ENCODE measurements at places on chromosomes 7 and 10.

- DNase-seq = no peak
These were observed 36.0 kb upstream of the PRR15 start for GRCh38 chr7:29527505-29528108.

DNA sequence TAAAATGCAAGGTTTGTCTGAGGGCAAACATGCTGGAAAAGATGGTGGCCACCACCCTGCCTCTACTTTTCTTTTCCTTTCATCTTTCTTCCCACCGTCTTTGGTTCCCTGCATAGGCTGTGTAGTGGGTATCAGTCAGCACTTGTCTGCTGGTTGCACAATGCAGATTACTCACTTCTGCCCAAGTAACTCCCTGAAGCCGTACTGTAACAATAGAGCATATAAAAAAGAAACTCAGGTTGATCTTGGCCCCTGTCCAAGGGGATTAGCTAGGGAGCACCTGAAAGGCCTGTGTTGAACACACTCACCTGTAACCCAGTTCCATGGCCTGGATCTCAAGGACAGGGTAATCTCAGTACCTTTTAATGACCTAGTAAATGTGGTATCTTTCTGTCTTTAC is 533.0 kb upstream of the GALNT17 start:
- DNase-seq = no peak

- no peak for DNase-seq
These were observed 21.7 kb upstream of the PHYH start for GRCh38 chr10:13321576-13321975.

- no peak for DNase-seq
These were observed 14.8 kb downstream of the GRIFIN start for GRCh38 chr7:2461268-2462026.

- DNase-seq = no peak
These were observed 626.1 kb upstream of the GALNT17 start for GRCh38 chr7:70505886-70506285.

DNA sequence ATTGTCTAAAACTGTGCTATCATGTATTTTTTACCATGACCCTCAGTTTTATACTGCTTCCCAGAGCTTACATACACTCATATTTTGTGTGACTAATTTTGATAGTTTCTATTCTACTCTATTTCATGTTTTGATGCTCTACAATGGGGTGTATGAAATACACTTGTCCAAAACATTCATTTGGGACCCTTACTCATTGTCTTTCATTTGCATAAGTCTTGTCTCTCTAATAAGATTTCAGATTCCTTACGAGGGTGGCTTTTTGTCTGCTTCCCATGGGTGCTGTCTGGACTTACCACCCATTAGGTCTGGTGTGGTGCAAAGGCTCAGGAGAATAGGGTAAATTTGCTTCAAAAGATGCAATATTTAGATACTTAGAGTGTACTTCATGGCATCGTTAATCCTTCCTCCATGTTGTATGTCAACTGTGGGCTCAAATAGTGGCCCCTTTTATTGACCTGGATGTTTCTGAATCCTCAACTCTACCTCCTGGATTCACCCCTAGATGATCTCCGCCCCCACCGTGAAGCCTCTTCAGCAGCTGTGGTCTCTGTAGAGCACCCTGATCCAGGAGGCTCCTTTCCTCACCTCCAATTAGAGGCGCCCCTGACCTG is 3.6 kb upstream of the GIMAP5 start:
- no peak for DNase-seq

GRCh38 chr10:130378556-130379400 is 242.6 kb downstream of the GLRX3 start:
- no peak for DNase-seq

DNA sequence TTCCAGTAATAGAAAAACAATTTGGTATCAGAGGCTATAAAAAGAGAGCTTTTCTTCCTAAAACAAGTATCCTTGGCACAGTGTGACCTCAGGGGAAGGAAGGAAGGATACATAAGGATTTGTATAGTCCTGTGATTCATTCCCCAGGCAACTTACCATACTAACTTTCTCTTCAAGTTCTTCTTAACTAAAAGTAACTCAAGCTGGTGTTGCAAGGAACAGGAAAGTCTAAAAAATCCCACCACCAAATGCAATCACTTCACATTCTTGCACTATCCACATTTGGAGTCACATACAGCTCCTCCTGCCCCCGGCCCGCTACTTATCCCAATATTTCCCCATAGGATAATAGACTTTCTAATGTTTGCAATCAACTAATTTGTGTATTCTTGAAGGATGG is 84.8 kb downstream of the PRKAG2 start:
- DNase-seq = no peak

DNA sequence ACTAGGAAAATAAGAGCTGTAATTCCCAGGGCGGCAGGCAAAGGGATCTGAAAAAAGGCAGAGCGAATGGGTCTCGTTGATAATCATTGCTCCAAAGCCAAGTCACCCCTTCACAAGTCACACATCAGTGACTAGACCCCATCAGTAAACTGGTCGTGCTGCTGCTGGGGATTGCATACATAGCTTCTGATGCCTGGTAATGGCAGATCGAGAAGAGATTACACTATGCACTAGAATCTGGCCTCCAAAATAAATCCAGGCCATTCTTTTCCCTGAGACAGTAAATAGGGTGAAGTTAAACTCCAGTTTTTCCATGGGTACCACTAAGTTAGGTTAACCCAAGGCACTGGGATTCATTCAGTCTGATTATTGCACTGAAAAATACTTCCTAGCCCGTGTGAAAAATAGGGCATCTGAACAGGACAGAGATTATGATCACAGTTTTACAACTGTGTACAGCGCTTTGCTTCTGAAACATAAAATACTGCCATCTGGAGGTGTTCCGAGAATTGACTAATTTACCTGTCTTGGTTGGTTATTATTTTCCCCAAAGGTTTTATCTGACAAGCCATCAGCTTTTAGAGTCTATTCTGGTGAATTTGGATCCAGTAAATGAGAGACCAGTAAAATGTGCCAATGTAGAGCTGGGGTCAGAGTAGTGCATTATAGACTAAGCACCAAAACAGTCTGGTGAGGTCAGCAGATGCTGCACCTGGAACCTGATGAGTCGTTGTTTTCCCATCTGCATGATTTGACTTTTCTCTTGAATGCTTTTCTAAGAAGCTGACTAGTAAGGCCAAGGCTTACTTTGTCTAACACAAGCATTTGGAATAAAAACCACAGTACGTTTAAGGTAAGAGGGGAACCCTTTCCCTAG is 82.9 kb upstream of the AFAP1L2 start:
- DNase-seq = no peak

DNA sequence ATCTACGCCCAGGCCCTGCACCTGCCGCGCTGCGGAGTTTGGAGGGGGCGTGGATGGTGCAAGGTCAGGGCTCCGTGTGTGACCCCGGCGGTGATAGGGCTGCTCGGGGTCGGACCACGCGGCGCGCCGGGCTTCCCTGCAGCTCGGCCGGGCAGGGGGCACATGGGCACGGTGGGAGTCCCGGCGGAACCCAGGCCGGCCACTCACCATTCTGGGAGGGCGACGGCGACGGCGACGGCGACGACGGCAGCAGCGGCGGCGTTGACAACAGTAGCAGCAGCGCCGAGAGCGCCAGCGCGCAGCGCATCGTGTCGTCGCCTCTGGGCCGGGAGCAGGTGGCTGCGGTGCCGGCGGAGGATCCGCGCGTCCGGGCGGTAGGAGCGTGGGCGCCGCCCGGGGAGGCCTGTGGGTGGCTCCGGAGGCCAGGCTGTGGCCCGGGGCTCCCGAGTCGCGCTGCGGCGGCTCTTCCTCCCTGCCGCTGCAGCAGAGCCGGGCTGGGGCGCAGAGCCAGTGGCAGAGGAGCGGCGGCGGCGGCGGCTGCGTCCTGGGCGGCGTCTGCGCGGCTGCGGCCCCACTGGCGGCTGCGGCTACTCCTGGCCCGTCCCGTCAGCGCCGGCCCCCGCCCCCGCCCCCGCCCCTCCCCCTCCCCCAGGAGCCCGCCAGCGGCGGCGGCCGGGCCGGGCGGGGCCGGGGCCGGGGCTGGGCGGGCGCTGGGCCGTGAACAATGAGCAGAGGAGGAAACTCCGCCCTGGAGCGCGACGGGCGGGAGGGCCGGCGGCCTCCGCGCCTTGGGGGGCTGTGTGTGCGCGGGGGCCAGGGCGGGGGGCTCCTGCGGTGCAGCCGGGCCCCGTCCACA is at the start of gene PODXL:
Gene PODXL, minus strand, starts transcription at position 576 of the 856 bp plus-strand sequence. Its CDS starts 269 bp downstream, at position 307.
- DNase-seq = peak; percentile 22

GRCh38 chr10:70659306-70659705 is 13.0 kb upstream of the ADAMTS14 start:
- DNase-seq = no peak

GRCh38 chr7:113142385-113143119 is 24.2 kb upstream of the SMIM30 start:
- DNase-seq = no peak

GRCh38 chr10:55786461-55787050 is 574.5 kb downstream of the ZWINT start:
- DNase-seq = no peak

DNA sequence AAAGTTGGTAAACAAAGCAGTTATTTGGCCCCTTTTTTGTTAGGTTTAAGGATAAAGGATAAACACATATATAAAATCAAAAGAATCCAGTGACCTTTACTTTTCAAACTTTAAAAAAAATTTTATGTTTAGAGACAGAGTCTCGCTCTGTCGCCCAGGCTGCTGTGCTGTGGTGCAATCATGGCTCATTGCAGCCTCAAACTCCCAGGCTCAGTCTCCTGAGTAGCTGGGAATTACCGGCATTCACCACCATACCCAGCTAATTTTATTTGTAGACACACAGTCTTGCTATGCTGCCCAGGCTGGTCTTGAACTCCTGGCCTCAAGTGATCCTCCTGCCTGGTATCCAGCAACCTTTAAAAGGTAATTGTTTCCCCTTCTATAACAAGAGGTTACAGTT is 31.3 kb downstream of the GNA12 start:
- DNase-seq = no peak

- no peak for DNase-seq
These were observed 166.7 kb downstream of the DNAJB9 start for GRCh38 chr7:108736221-108736891.

DNA sequence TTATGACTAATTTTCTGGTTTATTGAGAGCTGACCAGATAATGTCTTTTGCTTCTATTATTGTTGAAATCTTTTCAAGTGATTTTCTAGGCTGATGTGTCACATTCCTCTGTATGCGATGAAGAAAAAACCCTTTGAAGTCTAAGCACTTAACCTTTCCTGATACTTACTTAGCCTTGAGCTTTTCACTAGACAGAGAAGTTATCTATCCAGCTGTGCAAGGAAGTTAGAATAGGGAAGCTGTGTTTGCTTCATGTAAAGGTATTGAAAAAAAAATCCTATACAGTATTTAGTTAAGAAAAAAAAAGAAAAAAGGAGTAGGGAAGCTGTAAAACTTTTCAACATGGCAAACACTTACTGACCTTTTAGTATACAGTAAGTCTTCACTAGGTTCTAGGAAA is 117.6 kb upstream of the DNAJB12 start:
- no peak for DNase-seq

- no peak for DNase-seq
These were observed 33.6 kb downstream of the SMKR1 start for GRCh38 chr7:129535896-129536295.

DNA sequence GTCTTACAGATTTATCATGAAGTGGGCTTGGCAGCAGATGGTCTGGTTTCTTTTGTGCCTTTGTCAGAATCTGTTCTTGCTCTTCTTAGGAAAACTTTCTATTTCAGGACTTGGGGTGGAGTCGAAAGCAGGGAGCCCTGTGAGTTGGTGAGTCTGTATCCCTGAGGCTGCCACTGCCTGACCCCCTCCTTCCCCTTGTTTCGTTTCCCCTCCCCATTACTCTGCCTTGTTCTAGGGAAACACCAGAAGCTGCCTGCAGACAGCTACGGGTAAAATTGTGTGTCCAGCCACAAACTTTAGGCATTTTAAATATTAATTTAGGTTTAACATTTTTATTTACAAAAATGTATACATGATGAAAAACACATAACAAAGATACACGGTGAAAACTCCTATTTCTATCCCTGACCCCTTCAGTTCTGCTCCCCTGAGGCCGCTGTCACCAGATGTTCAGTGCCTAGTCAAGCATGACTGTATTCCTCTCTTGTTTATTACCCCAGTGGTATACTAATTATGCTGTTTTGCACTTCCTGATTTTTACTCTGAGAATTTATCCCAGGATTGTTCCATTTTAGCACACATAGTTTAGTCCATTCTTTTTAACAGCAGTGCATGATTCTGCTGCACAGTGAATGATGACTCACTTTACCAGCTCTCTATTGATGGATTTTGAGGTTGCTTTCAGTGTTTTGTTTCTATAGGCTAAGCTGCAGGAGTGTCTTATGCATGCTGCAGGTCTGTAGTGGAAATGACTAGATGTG is 9.1 kb downstream of the TSPAN14 start:
- no peak for DNase-seq

GRCh38 chr10:96344178-96344577 is 14.6 kb downstream of the OPALIN start:
- no peak for DNase-seq

DNA sequence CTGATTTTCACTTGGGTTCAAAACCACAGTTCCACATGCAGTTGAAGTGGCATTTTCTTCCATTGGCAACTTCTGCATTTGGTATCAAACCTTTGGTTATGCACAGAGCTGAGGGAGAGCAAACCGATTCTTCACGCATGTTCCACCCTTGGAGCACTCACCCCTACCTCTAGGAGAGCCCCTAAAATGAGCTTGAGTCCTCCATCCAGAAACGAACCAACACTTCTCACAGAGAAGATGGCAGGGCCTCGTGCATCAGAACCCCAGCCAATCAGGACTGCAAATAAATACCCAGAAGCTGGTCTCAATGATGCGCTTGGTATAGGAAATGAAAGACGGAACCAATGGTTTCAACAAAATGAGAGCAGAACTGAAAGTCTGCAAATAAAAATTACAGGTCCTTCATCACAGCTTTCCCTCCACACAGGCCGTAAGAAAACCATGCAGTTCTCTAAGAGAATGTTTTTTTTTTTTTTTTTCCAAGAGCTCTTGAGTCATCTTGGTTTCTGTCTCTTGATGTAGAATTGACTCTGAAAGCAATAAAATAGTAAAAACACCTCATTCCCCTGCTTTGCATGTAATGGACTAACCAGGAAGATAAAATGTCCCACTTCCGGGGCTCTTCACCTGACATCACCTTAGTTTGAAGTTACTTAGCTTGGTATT is 23.9 kb downstream of the KLF6 start:
- DNase-seq = no peak

- no peak for DNase-seq
These were observed 236.1 kb upstream of the BMPER start for GRCh38 chr7:33669251-33669670.

GRCh38 chr10:62996925-62997324 is 136.2 kb upstream of the NRBF2 start:
- no peak for DNase-seq

DNA sequence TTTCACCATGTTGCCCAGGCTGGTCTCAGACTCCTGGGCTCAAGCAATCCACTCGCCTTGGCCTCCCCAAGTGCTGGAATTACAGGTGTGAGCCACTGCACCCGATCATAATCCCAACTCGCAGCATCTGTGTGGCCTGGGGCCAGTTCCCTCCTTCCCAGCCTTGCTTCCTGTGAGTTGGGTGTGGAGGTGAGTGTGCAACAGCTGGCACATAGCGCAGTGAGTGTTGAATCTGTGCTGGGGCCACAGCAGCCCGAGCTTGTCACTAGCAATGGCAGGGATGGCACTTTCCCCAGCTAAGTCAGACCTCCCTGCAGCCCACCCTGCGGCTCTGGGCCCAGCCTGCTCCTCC is 12.2 kb downstream of the TMEM184A start:
- no peak for DNase-seq

Measured in stimulated activated CD8-positive, alpha-beta memory T cell treated with anti-CD3 and anti-CD28 coated beads, Interleukin-2, amount 100 ng/mL, for 1 hour (primary cell).